ENCODE measurements at places on chromosomes 1 and 21.
A peak's percentile ranks its signal among the peaks of the same experiment; 100 is the strongest.

GRCh38 chr1:214476229-214476985 lies 75.0 kb downstream of the PTPN14 start:
- DNase-seq = no peak

DNA sequence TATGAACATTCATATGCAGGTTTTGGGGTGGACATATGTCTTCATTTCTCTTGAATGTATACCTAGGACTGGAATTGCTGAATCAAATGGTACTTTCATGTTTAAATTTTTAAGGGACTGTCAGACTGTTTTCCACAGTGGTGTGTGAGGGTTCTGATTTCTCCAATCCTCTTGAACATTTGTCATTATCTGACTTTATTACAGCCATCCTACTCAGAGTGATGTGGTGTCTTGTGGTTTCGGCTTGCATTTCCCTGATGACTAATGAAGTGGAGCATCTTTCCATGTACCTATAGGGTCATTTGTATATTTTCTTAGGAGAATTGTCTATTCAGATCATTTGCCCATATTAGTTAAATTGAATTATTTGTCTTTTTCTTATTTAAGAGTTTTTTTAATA lies 35.4 kb upstream of the ZNF281 start:
- DNase-seq = peak; percentile 33

- no peak for DNase-seq
These were observed 14.1 kb downstream of the ALPL start for GRCh38 chr1:21523297-21523813.

GRCh38 chr21:44870748-44871495 lies 2.6 kb downstream of the PTTG1IP start:
- DNase-seq = no peak

DNA sequence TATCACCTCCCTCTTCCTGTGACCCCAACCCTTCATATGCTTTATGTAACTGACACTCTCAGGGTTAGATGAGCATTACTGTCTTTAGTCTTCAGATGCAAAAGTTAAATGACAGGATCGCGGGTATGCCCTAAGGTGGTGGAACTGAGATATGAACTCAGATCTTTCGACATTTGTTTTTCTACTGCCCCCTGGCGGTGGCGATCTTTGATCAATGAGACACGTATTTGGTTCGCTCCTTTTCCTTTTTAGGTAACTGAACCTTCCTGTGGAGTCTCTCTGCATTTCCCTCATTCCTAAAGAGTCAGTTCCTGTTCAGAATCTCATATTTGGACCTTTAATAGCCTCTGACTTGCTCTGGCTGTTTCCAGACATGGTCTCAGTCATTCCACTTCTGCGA lies 47.8 kb upstream of the ZP4 start:
- DNase-seq = no peak

GRCh38 chr21:39647476-39647875 lies 34.7 kb downstream of the B3GALT5 start:
- no peak for DNase-seq
